ENCODE measurements at places on chromosomes 11 and 22. TPM values are rescaled to one million over a fixed set of nuclear protein-coding genes. Genes with fewer than 3 reads are reported as not detected.

The CABP7 gene
- total RNA-seq = 1.6 TPM

The KDELR3 gene
- total RNA-seq = 1.2 TPM

The FOSL1 gene
- total RNA-seq = not detected

The SLC22A25 gene
- total RNA-seq = not detected

Measured in frontal cortex (tissue), 4 donors.